Calu3 (cell line): ENCODE measurements at places on chromosomes 4 and X.

GRCh38 chr4:100833906-100834305, 316.1 kb upstream of the EMCN start:
- H3K36me3 ChIP-seq = no peaks in the 10 kb centered on the region
- no peaks in the 10 kb centered on the region for H3K27me3 ChIP-seq
- H3K27ac ChIP-seq = no peak overlapping the region
- no peaks in the 10 kb centered on the region for H3K4me1 ChIP-seq
- no peak overlapping the region for H3K4me3 ChIP-seq
- no peak for DNase-seq

GRCh38 chr4:152785639-152786615, 6.2 kb downstream of the ARFIP1 start:
- DNase-seq = no peak
- H3K36me3 ChIP-seq = peaks cover 7% of the 10 kb centered on the region
- H3K4me1 ChIP-seq = peaks cover 35% of the 10 kb centered on the region
- H3K4me3 ChIP-seq = no peak overlapping the region
- H3K27ac ChIP-seq = peak overlapping the region; percentile 3

DNA sequence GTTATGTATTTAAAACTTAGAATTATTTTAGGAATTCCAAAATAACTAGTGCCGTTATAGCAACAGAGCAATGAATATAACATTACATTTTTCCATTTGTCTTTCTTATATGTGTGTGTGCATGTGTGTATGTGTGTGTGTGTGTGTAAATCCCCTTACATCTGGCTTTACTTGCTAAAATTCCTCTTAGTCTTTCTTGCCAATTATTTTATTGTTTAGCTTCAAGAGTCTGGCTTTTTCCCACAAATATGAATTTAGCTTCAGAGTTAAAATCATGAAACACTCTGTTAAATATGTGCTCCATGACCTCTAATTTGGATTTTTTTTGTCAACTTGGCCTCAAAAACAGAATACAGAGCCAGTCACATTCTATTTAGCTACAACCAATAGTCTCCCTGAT, 18.9 kb downstream of the FGF13 start:
- no peak overlapping the region for H3K27ac ChIP-seq
- no peak overlapping the region for H3K4me3 ChIP-seq
- no peaks in the 10 kb centered on the region for H3K4me1 ChIP-seq
- no peaks in the 10 kb centered on the region for H3K36me3 ChIP-seq

DNA sequence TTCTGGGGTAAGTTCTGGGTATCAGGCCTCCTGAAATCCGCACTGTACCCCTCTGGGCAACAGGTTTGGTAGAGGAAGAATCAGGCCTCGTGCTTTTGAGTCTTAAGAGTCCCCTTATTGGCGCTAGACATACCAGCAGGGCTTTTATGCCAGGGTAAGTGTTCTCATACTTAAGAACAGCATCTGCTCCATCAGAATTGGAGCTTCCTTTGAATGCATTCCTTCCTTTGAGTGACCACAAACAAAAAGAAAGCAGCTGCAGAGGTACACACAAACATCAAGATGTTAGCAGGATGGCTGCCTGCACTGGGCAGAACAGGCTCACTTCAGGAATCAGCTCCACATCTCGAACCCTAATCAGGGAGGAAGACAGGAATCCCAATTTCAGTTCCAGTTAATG, 156.8 kb downstream of the MGST2 start:
- no peak overlapping the region for H3K27ac ChIP-seq
- no peaks in the 10 kb centered on the region for H3K4me1 ChIP-seq
- no peak for DNase-seq
- no peaks in the 10 kb centered on the region for H3K36me3 ChIP-seq
- H3K27me3 ChIP-seq = no peaks in the 10 kb centered on the region
- no peak overlapping the region for H3K4me3 ChIP-seq
